ENCODE measurements at places on chromosomes 7 and 10. TPM values are rescaled to one million over a fixed set of nuclear protein-coding genes. Genes with fewer than 3 reads are reported as not detected.

CHAT gene
- not detected for total RNA-seq

NUDT13 gene
- 0.68 TPM for total RNA-seq

DNA sequence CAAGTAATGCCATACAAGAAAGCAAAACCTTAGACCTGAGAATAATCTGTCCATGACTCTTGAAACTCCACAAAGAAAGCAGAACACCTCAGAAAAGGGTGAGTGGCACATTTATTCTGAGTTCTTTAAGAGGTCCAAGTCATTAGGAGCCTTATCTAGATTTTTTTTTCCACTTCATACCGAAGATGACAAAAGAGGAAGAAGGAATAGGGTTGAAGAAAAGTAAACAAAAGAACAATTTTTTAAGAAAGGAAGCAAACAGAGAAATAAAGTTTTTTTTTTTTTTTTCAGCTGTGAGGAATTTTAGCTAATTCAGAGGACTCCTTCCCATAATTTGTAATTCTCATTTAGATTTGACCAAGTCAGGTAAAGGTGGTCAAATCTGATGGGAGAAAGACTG is 13.1 kb upstream of the MTPN start:
- H3K27me3 ChIP-seq, result no peaks in the 10 kb centered on the region
- DNase-seq, result no peak
- no peaks in the 10 kb centered on the region for H3K36me3 ChIP-seq
- H3K4me3 ChIP-seq, result no peak overlapping the region
- no peaks in the 10 kb centered on the region for H3K4me1 ChIP-seq

HHEX gene
- 10.9 TPM for total RNA-seq

DNA sequence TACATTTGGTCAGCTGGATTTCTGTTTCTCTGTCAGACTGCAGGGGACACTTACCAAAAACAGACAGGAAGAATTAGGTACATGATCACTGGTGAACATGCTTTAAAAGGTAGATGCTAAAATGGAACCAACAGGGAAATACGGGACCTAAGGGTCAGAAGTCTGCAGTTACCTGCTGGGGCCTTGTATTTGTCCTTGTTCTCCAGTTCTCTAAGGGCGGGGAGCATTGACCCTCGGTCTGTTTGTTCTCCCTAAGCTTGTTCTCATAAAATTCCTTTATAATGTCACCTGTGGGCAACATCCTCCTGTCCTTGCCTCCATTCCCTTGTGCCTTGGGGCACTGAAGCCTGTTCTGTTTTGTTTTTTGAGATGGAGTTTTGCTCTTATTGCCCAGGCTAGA is 29.8 kb upstream of the MSMB start:
- no peak overlapping the region for H3K4me3 ChIP-seq
- H3K4me1 ChIP-seq, result no peaks in the 10 kb centered on the region
- no peak for DNase-seq
- no peaks in the 10 kb centered on the region for H3K36me3 ChIP-seq

- H3K4me3 ChIP-seq, result no peak overlapping the region
- H3K4me1 ChIP-seq, result no peaks in the 10 kb centered on the region
- no peaks in the 10 kb centered on the region for H3K36me3 ChIP-seq
- H3K27ac ChIP-seq, result no peak overlapping the region
- no peak for DNase-seq
Observed at GRCh38 chr7:26284995-26285632, 6.5 kb upstream of the SNX10 start.

BTBD16 gene
- total RNA-seq, result not detected

C10orf143 gene
- total RNA-seq, result not detected

DNA sequence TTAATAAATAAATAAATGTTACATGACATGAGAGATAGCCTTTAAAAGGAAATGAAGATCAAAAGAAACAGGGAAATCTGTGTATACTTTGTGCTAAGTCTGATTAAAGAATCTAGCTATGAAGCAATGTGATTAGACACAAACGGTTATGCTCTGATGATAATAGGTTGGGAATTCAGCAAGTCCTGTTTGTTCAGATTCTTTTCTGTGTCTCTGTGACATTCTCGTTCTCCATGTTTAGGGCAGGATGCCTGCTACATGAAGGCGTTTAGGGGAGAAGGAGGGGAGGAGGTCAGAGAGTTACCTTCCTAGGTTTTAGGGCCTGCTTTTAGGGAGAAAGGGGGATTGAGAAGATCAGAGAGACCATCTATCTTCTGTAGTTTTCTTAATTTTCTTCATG is 555.3 kb downstream of the DNAJB9 start:
- no peak overlapping the region for H3K27ac ChIP-seq
- H3K27me3 ChIP-seq, result no peaks in the 10 kb centered on the region
- no peaks in the 10 kb centered on the region for H3K36me3 ChIP-seq
- H3K4me1 ChIP-seq, result no peaks in the 10 kb centered on the region
- H3K4me3 ChIP-seq, result no peak overlapping the region

LGI1 gene
- 4.7 TPM for total RNA-seq

SFRP4 gene
- 53.3 TPM for total RNA-seq

JCAD gene
- total RNA-seq, result 46.3 TPM

GRCh38 chr7:923108-924041 is 31.1 kb downstream of the ADAP1 start:
- no peak overlapping the region for H3K27ac ChIP-seq
- H3K4me1 ChIP-seq, result peaks cover 14% of the 10 kb centered on the region
- peak overlapping the region; percentile 41 for H3K4me3 ChIP-seq
- no peaks in the 10 kb centered on the region for H3K27me3 ChIP-seq
- no peaks in the 10 kb centered on the region for H3K36me3 ChIP-seq

- no peak for DNase-seq
- no peaks in the 10 kb centered on the region for H3K27me3 ChIP-seq
- H3K4me3 ChIP-seq, result no peak overlapping the region
- H3K4me1 ChIP-seq, result peaks cover 11% of the 10 kb centered on the region
- H3K27ac ChIP-seq, result no peak overlapping the region
Observed at GRCh38 chr10:78542521-78542920, 508.9 kb downstream of the RPS24 start.

TET1 gene
- total RNA-seq, result 2.4 TPM

DNA sequence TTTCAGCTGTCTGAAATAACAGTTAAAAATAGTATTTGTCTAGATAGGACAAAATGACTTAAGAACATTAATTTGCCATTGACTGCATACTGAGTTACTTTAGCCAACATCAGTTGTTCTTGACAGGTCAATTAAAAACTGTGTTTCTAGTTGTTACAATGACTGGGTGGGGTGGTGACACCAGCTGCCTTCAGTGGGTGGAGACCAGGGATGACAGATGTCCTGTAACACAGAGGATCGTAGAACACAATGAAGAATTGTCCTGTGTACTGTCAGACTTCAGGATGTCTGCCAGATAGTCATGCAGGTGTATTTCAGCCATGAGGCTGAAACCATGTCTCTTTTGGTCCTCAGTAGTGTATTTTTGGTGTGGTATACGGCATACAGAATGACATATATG is 24.4 kb downstream of the TRUB1 start:
- H3K27ac ChIP-seq, result no peak overlapping the region
- H3K36me3 ChIP-seq, result peaks cover 4% of the 10 kb centered on the region
- H3K27me3 ChIP-seq, result no peaks in the 10 kb centered on the region
- no peak overlapping the region for H3K4me3 ChIP-seq
- H3K4me1 ChIP-seq, result no peaks in the 10 kb centered on the region

- no peaks in the 10 kb centered on the region for H3K27me3 ChIP-seq
- H3K4me3 ChIP-seq, result no peak overlapping the region
- H3K4me1 ChIP-seq, result no peaks in the 10 kb centered on the region
- DNase-seq, result no peak
Observed at GRCh38 chr10:123275136-123275564, 120.9 kb downstream of the BUB3 start.

DNA sequence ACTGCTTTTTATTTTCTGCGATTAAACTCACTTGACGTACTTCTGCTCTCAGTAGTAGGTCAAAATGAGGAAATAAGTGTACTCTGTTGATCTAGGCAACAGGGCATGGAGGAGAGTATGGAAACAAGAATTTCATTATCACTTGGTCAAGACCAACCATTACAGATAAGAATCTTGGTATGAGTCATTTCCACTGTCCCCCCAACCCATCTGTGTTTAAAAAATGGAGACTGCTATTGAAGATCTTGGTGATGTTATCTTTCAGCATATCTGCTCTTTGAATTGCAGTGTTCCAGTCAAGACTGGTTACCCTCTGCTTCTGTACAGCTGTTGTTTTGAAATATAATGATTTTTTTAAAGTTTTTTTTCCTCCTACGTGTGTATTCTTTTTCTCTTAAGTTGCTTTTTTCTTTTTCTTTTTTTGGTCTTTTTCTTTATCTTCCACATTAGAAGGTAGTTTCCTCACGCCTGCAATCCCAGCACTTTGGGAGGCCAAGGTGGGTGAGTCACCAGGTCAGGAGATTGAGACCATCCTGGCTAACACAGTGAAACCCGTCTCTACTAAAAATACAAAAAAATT is 11.7 kb downstream of the STAM start:
- no peak for DNase-seq
- H3K4me3 ChIP-seq, result no peak overlapping the region
- H3K27ac ChIP-seq, result no peak overlapping the region
- H3K4me1 ChIP-seq, result peaks cover 16% of the 10 kb centered on the region
- no peaks in the 10 kb centered on the region for H3K27me3 ChIP-seq
- H3K36me3 ChIP-seq, result no peaks in the 10 kb centered on the region
